Hematopoietic multipotent progenitor cell treated with erythropoietin and hydrocortisone succinate and interleukin-3 and kit ligand, for 17 days (in vitro differentiated cells): ENCODE measurements at places on chromosomes 7 and 10.

DNA sequence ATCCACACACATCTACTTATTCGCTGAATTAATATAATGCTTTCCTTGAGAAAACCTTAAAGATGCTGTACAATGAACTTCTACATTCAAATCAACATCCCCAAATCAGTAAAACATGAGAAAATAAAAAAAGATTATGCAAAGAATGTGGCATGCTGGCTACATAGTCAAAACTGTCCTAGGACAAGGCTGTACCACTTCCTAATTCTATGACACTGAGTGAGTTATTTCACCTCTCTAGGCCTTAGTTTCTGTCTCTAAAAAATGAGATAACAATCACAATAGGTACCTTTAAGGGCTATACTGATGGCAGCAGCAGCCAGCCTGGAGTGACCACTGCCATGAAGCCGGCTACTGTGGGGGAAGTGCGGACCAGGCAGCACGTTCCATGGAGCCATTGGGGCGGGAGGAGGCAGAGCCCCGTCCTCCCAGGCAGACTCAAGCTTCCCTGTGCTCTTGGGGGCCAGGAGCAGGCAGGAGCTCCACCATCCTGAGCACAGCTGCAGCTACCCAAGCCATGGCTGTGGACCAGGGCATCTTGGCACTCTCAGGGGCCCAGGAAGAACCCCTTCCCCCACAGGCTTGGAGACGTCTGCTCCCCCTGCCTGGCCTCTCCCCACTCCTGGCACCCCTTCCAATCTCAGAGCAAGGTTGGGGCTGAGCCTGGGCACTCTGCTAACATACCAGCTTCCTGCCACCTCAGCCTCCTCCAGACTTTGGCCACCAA lies 110.2 kb downstream of the ELAPOR2 start:
- DNase-seq = no peak

- no peak for DNase-seq
Observed at GRCh38 chr10:82438277-82438676, 563.3 kb downstream of the NRG3 start.

- no peak for DNase-seq
Observed at GRCh38 chr10:45566415-45566814, 106.2 kb downstream of the ZFAND4 start.

GRCh38 chr7:26153241-26153822 lies 1.3 kb downstream of the NFE2L3 start:
- no peak for DNase-seq

- DNase-seq = no peak
Observed at GRCh38 chr10:90605506-90605905, 252.3 kb downstream of the HTR7 start.

GRCh38 chr7:25314731-25315267 lies 86.5 kb upstream of the NPVF start:
- no peak for DNase-seq

- no peak for DNase-seq
Observed at GRCh38 chr7:4683043-4683883, 1.2 kb downstream of the FOXK1 start.

- no peak for DNase-seq
Observed at GRCh38 chr7:45585628-45586027, 11.5 kb downstream of the ADCY1 start.
